ENCODE measurements at places on chromosomes 2 and 18.
A peak's percentile ranks its signal among the peaks of the same experiment; 100 is the strongest.

GRCh38 chr2:213148572-213149261, 2.7 kb downstream of the IKZF2 start:
- H3K4me1 ChIP-seq = peaks cover 6% of the 10 kb centered on the region
- peak overlapping the region; percentile 92 for H3K4me3 ChIP-seq
- no peaks in the 10 kb centered on the region for H3K27me3 ChIP-seq

DNA sequence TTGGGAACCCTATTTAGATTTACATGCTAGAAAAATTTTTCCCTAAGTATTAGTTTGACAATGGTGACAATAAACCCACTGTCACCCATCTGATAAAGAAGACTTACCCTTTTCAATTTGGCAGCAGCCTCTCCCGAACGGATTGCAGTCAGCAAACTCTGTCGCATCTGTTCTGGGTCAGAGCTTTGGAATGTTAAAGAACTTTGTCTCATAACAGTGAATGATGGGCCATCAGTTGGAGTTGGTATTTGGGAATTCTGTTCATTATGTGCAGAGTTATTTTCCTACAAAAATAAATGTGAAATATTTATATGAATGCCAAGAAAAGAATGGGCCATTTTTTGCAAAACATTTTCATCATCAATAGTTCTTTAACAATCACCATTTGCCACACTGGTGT, 70.8 kb upstream of the GRB14 start:
- no peak overlapping the region for H3K4me3 ChIP-seq
- no peaks in the 10 kb centered on the region for H3K27me3 ChIP-seq
- H3K36me3 ChIP-seq = peaks cover 30% of the 10 kb centered on the region
- no peaks in the 10 kb centered on the region for H3K4me1 ChIP-seq
- no peak for DNase-seq

GRCh38 chr2:156099382-156099781, 233.1 kb downstream of the NR4A2 start:
- H3K36me3 ChIP-seq = no peaks in the 10 kb centered on the region
- DNase-seq = no peak
- no peaks in the 10 kb centered on the region for H3K4me1 ChIP-seq
- no peaks in the 10 kb centered on the region for H3K27me3 ChIP-seq
- no peak overlapping the region for H3K27ac ChIP-seq
- no peak overlapping the region for H3K4me3 ChIP-seq

- H3K4me3 ChIP-seq = no peak overlapping the region
- peaks cover 8% of the 10 kb centered on the region for H3K36me3 ChIP-seq
- H3K27ac ChIP-seq = no peak overlapping the region
- H3K4me1 ChIP-seq = no peaks in the 10 kb centered on the region
- H3K27me3 ChIP-seq = no peaks in the 10 kb centered on the region
Measured at GRCh38 chr2:17667898-17668297, 85.7 kb downstream of the SMC6 start.

- peak overlapping the region; percentile 36 for H3K27ac ChIP-seq
- H3K27me3 ChIP-seq = no peaks in the 10 kb centered on the region
- H3K36me3 ChIP-seq = no peaks in the 10 kb centered on the region
- DNase-seq = no peak
- H3K4me1 ChIP-seq = peaks cover 5% of the 10 kb centered on the region
Measured at GRCh38 chr2:33342171-33342570, 134.3 kb upstream of the RASGRP3 start.

DNA sequence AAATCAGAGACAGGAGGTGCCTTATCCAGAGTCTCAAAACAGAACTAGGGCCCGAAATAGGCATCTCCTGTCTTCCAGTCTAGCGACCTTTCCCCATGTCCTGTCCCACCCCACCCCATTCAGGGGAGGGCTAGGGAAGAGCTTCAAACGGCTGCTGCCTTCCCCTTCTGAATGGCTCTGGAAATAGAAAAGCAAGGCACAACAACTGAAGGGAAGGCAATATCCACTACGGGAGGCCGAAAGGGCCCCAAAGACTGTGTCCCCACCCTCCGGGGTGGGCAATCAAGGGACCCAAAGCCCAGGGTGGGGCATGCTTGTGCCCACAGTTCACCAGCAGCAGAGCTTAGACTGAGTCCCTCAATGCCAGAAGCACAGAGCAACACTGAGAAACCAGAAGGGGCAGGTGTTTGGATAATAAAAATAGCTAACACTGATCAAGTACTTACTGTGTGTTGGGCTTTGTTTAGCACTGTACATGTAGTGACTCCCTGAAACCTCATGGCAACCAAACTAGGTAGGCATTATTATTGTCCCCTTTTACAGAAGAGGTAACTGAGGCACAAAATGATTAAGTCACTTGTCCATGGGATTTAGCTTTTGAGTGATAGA, 38.5 kb downstream of the CYRIA start:
- no peaks in the 10 kb centered on the region for H3K27me3 ChIP-seq
- no peak overlapping the region for H3K4me3 ChIP-seq
- H3K36me3 ChIP-seq = no peaks in the 10 kb centered on the region
- H3K4me1 ChIP-seq = peaks cover 45% of the 10 kb centered on the region
- no peak for DNase-seq

DNA sequence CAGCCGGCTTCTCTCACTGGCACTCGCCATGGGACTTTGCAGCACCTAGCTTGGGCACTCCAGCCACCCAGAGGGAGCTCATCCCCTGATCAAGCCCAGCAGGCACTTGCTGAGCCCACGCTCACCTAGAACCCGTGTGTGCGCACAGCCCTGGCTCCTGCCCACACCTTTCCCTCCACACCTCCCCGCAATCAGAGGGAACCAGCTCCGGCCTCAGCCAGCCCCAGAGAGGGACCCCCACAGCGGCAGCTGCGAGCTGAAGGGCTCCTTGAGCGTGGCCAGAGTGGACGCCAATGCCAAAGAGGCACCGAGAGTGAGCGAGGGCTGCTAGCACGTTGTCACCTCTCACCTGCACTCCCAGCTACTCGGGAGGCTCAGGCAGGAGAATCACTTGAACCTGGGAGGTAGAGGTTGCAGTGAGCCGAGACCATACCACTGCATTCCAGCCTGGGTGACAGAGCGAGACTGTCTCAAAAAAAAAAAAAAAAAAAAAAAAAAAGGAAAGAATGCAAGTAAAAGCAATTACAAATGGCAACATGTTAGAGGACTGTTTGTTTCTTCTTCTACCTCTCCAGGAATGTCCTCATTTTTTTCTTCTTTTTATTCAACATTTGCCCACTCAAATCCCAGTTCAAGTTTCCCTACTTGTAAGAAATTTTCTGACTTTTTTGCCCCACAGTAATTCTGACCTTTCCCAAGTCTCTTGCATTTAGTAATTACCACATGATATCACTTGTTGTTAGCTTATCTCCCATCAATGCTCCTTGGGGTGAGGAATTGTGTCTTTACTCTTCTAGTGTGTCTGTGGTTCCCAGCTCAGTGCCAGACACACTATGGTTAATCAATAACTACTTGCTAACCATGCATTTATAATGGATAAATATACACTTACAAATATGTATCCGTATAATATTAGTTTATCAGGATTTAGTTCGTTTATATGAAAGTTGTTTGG, 40.6 kb upstream of the ST3GAL5 start:
- H3K36me3 ChIP-seq = no peaks in the 10 kb centered on the region
- H3K4me1 ChIP-seq = peaks cover 25% of the 10 kb centered on the region
- peak overlapping the region; percentile 37 for H3K27ac ChIP-seq
- H3K27me3 ChIP-seq = no peaks in the 10 kb centered on the region

DNA sequence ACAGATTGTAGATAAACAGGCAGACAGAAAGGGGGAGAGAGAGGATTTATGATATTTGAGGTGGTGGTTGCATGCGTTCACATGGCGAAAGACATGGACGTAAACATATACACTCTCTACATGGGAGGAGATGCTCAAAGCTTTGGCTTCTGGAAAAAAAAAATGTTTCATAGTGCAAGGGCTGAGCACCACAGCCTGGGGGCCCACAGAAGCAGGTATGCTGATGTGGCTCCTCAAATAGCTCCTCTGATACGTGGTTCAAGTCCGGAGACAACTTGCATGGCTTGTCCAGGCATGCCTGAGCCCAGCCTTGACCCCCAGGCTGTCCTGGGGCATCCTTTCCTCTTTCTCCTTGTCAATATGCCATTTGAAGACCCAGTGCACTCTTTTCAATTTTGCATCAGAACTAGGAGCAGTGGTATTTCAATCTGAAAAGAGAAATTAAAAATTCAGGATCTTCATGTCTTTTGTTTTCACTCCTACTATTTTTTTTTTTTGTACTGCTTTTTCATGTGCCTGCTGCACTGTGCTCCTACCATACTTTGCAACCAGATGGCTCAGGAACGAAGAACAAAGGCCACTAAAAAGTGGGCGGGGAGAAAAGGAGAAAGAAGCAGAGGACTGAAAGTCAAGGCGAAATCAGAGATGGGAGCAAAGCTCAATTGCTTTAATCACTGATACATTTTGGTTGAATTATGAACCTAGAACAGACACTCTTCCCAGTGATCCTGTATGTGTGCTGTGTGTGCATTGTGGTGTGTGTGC, 495.7 kb upstream of the TCF4 start:
- H3K36me3 ChIP-seq = no peaks in the 10 kb centered on the region
- no peaks in the 10 kb centered on the region for H3K4me1 ChIP-seq
- no peak for DNase-seq
- no peaks in the 10 kb centered on the region for H3K27me3 ChIP-seq

DNA sequence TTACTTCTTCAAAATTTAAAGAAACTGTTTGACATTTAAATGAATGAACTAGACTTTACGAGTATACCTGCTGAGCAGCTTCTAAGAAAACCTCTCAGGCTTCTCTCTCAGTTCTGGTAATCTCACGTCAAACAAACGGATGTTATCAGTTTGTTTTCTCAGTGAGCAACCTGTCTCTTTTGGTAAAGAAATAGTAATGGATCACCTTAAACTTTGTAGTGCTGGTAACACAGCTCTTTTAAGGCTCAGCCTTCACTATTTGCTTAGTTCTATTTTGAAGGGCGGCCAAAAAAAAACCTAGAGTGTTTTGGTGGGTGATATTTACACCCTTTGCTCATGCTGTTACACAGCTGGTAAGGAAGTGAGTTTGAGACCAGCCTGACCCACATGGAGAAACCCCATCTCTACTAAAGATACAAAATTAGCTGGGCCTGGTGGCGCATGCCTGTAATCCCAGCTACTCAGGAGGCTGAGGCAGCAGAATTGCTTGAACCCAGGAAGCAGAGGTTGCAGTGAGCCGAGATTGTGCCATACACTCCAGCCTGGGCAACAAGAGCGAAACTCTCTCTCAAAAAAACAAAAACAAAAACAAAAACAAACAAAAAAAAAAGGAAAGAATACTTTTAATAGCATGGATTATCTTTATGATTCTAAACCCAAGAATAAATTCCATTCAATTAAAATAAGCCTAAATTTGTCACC, 15.9 kb downstream of the FN1 start:
- no peaks in the 10 kb centered on the region for H3K27me3 ChIP-seq
- H3K27ac ChIP-seq = no peak overlapping the region
- no peaks in the 10 kb centered on the region for H3K4me1 ChIP-seq
- no peak for DNase-seq

DNA sequence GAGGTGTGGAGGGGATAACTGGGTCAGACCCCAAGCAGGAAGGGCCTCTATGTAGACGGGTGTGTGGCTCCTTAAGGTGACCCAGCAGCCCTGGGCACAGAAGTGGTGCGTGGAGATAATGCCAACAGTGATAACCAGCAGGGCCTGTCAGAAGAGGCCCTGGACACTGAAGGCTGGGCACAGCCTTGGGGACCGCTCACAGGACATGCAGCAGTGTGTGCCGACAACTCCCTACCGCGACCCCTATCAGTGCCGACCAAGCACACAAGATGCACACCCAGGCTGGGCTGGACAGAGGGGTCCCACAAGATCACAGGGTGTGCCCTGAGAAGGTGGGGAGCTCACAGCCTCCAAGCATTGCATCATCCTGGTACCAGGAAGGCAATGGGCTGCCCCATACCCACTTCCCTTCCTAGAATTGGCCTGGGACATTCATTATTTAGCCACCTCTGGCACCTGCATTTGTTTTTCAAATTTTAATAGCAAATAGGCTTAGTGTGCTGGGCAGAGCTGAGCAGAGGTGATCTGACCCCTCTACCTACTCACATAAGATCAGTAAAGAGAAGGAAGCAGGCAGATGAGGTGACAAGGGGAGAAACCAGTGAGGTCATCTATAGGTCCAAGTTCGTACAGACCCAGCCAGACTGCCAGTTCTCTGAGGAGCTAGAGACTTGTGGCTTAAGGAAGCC, 55.2 kb downstream of the BCL11A start:
- no peak for DNase-seq
- H3K27me3 ChIP-seq = no peaks in the 10 kb centered on the region
- H3K27ac ChIP-seq = no peak overlapping the region
- H3K4me1 ChIP-seq = no peaks in the 10 kb centered on the region

- peaks cover 6% of the 10 kb centered on the region for H3K27me3 ChIP-seq
- no peak overlapping the region for H3K4me3 ChIP-seq
- no peak for DNase-seq
- no peaks in the 10 kb centered on the region for H3K36me3 ChIP-seq
- no peaks in the 10 kb centered on the region for H3K4me1 ChIP-seq
Measured at GRCh38 chr18:25734336-25734735, 356.1 kb downstream of the SS18 start.

DNA sequence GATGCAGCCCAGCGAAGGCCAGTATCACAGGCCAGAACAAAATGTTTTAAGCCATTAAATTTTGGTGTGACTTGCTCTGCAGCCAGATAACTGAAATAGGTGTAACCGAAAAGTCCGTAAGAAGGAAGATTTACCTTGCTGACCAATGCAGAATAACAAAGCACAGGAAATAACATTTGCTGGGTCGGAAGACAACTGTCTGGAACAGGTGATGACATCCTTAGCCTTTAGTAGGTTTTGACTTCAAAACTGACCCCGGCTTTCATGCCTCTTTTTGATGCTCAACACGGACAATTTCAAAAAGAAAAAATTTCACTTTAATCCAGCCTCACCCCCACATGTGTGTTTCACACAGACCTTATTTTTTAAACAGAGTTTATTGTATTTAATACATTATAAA, 93.7 kb downstream of the KCTD1 start:
- H3K27ac ChIP-seq = no peak overlapping the region
- H3K27me3 ChIP-seq = no peaks in the 10 kb centered on the region
- peaks cover 11% of the 10 kb centered on the region for H3K36me3 ChIP-seq
- H3K4me1 ChIP-seq = no peaks in the 10 kb centered on the region
- no peak for DNase-seq
- H3K4me3 ChIP-seq = no peak overlapping the region

GRCh38 chr2:3664925-3665324, 6.9 kb downstream of the ALLC start:
- peak; percentile 74 for DNase-seq
- no peaks in the 10 kb centered on the region for H3K36me3 ChIP-seq
- no peaks in the 10 kb centered on the region for H3K27me3 ChIP-seq
- no peak overlapping the region for H3K4me3 ChIP-seq
- no peak overlapping the region for H3K27ac ChIP-seq

Measured in adrenal gland (tissue), 19 donors.